ENCODE measurements at places on chromosomes 12 and 14.

DNA sequence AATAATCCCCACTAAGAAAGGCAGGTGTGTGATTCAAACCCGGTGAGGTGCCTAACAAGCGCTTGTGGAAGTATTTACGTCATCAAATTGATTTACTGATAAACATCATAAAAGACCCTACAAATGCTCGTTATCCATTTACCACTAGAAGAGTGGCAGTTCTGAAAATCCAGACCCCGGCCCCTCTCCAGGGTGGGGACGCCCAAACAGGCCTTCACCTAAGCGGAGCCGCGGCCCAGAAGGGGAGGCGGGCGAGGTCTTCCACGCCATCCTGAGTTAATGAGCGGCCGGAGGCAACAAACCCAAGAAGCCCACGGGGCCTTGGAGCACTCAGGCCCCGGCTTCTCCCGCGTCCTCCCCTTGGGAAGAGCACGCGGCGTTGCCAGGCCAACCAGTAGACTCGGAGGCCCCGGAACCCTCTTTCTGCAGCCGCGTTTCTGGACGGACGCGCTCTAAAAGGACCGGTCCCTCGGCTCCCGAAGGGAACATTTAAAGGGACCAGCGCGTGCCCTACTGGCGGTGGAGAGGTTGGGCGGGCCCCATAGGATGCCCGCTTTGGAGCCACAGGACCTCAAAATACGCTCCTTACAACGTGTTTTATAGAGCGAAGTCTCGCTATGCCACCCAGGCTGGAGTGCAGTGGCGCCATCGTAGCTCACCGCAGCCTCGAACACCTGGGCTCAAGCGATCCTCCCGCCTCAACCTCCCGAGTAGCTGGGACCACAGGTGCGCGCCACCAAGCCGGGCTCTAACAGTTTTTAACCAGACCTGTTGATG is 3.5 kb downstream of the PTPN21 start:
- peak; percentile 25 for DNase-seq

DNA sequence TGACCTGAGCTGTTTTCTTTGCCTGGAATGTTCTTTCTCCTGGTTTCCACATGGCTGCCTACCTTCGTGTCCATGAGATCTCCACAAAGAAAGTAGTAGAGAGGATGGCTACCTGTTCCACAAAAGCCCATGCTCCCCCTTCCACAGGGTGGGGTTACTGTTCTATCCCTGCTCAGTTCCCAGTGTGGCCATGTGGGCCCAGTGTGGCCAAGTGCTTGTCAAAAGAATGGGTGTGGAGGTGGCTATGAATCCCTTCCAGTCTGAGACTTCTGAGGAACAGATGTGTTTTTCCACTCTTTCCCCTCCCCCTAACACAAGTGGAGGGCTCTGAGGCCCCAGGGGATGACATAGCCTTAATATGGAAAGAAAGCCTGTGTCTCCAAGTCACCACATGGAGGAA is 26.2 kb upstream of the HSP90B1 start:
- DNase-seq: no peak

GRCh38 chr12:65335021-65335714 is 56.7 kb downstream of the MSRB3 start:
- DNase-seq: peak; percentile 10

GRCh38 chr14:104813286-104813685 is 12.4 kb downstream of the ZBTB42 start:
- no peak for DNase-seq

- no peak for DNase-seq
Measured at GRCh38 chr14:92041203-92041602, 1.3 kb upstream of the TRIP11 start.

- DNase-seq: no peak
Measured at GRCh38 chr12:51244269-51244668, 5.6 kb downstream of the DAZAP2 start.

DNA sequence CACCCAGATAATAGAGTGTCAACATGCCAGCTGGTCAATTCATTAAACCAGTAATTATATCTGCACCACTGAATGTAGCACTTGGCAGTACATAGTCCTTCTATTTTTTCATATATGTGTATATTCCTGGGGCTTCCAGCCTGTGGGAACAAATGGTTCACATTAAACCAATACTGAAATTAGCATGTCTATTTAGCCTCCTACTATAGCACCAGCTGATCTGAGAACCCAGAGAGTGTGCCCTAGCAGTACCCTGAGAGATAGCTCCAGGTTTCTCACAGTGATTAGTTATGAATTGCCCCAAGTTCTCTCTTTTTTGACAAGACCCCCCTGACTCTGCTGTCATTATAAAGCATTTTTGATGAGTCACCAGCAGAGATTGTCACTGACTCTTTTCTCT is 1097.3 kb upstream of the FLRT2 start:
- no peak for DNase-seq

DNA sequence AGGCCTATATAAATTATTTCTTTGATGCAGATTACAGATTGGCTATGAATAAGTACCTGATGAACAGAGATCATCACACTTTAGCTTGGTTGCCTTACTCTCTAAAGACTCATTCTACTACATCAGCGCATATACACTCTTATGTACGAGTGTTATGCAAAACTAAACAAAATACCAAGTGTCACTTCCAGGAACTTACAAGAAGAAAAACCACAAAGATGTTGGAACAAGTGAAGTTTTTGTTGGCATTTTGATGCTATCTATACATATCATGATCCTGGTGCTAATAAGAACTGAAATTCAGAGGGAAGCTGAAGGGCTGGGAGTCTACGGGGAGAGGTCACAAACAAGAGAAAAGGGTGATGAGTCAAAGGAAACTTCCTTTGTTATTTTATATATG is 47.9 kb upstream of the CERS5 start:
- no peak for DNase-seq

- DNase-seq: no peak
Measured at GRCh38 chr14:99968191-99968920, 96.9 kb upstream of the EVL start.

DNA sequence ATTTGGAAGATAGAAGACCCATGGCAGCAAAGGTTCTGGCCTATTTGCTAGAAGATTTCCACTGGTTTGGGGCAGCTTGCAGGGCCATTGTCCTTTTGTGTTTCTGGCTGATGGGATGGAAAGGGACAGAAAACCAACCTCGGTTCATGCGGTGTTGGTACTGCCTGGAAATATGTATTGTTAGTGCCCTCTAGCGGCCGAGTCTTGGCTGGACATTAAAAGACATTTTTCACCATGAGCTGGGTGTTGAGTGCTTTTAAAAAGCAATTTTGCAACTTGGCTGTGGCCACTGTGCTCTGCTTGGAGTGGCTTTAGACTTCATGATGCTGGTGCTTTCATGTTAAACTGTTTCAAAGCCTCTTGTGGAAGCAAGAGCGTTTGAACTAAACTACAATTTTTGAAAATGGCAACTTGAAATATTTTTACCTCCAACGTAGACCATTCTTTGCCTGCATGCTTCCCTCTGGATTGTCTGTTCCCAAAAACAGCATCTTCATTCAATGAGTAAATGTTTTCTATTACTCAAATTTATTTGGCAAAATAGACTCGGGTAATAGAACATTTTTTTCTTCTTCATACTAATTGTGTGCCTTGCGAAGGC is 102.7 kb upstream of the TBX5 start:
- DNase-seq: peak; percentile 12

- no peak for DNase-seq
Measured at GRCh38 chr14:98871796-98872195, 400.2 kb downstream of the BCL11B start.

- DNase-seq: no peak
Measured at GRCh38 chr12:64720884-64721283, 38.3 kb downstream of the GNS start.

Measured in HL-60 (cell line).